ENCODE measurements at places on chromosomes 2 and 18.

DNA sequence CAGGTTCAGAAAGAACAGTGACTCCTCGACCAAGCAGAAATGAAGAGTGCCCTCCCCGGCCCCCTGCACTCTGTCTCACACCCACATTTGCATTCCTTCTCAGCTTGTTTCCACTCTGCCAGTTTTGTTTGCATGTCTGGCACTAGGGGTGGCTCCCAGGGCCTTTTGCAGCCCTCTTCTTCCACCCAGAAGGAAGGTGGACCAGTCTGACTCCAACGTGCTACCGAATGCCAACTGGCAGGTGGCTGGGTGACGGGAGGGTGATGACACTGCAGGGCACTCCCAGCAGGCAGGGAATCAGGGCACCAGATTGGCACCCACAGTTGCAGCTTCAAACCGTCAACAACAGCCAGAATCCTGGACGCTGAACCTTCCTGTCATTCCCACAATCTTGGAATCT lies 371.1 kb downstream of the TXNL1 start:
- no peak for DNase-seq

DNA sequence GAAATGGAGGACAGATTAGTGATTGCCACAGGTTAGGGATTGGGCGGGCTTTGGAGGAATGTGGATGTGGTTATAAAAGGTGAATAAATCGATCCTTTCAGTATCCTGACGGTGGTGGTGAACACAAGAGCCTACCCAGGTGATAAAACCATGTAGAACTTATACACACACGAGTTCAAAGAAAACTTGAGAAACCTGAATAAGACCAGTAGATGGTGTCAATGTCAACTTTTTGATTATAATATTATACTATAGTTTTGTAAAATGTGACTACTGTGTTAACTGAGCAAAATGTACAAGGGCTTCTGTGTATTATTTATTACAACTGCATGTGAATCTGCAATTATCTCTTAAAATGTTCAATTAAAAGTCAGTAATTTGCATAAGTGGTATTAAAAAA lies 136.3 kb downstream of the ERBB4 start:
- peak; percentile 25 for DNase-seq

- DNase-seq = peak; percentile 10
Observed at GRCh38 chr18:75173125-75173432, 35.9 kb downstream of the PTGR3 start.

- DNase-seq = no peak
Observed at GRCh38 chr18:79733135-79733701, 53.6 kb downstream of the CTDP1 start.

- no peak for DNase-seq
Observed at GRCh38 chr2:100894105-100894795, 74.3 kb downstream of the NPAS2 start.

Measured in SW480 (cell line).